ENCODE measurements at places on chromosomes 4 and X.
A peak's percentile ranks its signal among the peaks of the same experiment; 100 is the strongest.

DNA sequence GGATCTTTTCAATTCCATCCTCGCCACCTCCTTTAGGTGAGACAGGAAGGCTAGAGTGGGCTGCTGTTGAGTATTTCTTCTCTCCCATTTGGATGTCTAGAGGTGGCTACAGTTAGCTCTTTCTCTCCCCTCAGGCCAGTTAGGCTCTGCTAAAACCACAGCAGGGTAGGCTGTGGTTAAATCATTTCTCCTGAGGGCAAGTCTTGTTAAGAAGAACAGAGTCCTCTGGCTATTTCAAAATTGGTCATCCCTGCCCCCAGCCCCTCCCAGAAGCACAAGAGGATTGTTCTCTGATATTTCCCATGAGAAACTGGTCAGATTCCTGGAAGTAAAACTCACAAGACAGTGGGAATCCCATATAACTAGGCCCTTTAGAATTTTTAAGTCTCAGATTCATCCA is 1359.5 kb downstream of the TECRL start:
- DNase-seq = no peak

GRCh38 chr4:12844141-12844540 is 640.0 kb downstream of the RAB28 start:
- no peak for DNase-seq

- no peak for DNase-seq
These were observed 118.1 kb upstream of the TLR3 start for GRCh38 chr4:185950891-185951290.

GRCh38 chrX:24343719-24344118 is 16.7 kb upstream of the SUPT20HL1 start:
- DNase-seq = no peak

DNA sequence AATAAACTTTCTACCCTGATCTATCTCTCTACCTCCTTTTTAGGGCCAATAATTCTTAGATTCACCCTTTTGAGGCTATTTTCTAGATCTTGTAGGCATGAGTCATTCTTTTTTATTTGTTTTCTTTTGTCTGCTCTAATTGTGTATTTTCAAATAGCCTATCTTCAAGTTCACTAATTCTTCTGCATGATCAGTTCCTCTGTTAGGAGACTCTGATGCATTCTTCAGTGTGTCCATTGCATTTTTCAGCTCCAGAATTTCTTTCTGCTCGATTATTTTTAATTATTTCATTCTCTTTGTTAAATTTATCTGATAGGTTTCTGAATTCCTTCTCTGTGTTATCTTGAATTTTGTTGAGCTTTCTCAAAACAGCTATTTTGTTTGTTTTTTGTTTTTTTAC is 11.3 kb downstream of the CXorf58 start:
- DNase-seq = no peak

GRCh38 chrX:11010476-11010875 is 100.7 kb upstream of the HCCS start:
- no peak for DNase-seq

DNA sequence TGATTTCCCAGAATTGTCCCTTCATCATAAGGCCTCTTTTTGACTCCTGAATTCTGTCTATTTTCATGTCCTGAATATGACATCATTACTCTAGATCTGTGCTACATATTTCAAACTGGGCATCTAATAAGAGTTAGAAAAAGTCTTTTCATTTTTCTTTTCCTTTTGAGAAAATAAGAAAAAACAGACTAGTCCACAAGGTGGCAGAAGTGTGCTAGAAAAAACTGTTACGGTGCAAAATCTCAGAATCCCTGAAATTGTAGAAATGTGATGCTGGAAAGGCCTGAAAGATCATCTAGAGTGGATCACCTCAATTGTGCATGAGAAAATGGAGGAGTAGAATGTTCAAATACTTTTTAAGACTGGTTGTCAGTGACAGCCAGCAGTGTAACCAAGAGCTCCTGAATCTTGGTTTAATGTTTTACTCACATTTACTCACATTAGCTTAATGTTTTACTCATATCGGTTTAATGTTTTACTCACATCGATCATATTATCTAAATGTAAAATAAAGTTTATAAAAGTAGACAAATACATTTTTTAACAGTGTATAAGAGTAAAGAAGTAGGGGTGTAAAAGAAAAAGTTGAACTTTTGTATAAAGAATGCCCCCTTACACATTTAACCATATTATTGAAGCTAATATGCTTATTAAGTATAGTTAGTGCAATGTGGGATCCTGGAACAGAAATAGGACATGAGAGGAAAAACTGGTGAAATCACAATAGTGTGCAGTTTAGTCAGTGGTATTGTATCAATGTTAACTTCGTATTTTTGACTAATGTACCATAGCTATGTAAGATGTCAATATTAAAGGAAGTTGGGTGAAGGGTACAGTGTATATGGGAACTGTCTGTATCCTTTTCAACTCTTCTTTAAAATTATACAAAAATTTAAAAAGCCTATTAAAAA is 15.2 kb downstream of the ASB11 start:
- DNase-seq = peak; percentile 23

GRCh38 chrX:48971249-48972219 is at the start of gene KCND1:
TSS of gene KCND1 (minus strand) at chrX:48971844. CDS start at chrX:48970271, 1,573 bp downstream.
- DNase-seq = no peak
